ENCODE measurements at places on chromosomes 2 and 18.

GRCh38 chr2:69964353-69964841 is 3.0 kb upstream of the ASPRV1 start:
- no peak for DNase-seq

GRCh38 chr18:23401400-23402347 is 51.4 kb upstream of the RIOK3 start:
- no peak for DNase-seq

- DNase-seq, result no peak
Observed at GRCh38 chr2:43170405-43171105, 55.9 kb downstream of the ZFP36L2 start.

DNA sequence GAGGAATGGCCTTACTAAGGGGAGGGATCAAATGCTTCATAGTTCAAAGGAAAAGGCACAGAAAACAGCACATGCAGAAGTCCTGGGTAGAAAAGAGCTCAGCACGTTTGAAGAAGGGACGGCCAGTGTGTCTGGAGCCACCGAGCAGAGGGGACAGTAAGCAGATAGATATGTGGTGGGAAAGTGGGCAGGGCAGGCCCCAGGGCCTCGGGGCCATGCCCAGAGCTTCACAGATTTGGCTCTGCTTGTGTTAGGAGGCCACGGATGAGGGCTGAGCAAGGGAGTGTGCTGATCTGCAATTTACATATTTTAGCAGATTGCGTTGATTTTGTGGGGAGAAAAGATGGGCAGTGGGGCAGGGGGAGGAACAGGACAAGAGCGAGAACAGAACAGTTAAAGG is 343.1 kb downstream of the LPIN1 start:
- DNase-seq, result no peak

- DNase-seq, result no peak
Observed at GRCh38 chr2:233945146-233945545, 28.0 kb downstream of the TRPM8 start.

DNA sequence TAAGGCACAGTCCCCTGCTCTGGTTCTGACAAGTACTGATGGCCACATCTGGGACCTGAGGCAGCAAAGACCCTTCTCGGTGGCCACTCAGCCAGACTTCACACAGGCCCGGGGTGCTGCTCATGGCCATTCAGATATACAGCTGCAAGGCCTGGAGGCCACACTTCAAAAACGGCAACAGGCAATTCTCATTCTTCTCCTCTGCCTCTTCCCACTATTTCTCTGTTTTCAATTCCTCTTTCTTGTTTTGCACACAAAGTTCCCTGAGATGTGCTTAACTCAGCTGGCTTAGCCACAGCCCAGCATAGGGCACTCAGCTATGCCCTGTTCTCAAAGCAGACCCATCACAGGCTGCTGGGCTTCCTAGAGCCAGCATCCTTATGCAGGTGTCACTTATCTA is 29.9 kb downstream of the PTPN18 start:
- DNase-seq, result no peak

GRCh38 chr2:232689152-232689910 is 7.8 kb upstream of the GIGYF2 start:
- no peak for DNase-seq

DNA sequence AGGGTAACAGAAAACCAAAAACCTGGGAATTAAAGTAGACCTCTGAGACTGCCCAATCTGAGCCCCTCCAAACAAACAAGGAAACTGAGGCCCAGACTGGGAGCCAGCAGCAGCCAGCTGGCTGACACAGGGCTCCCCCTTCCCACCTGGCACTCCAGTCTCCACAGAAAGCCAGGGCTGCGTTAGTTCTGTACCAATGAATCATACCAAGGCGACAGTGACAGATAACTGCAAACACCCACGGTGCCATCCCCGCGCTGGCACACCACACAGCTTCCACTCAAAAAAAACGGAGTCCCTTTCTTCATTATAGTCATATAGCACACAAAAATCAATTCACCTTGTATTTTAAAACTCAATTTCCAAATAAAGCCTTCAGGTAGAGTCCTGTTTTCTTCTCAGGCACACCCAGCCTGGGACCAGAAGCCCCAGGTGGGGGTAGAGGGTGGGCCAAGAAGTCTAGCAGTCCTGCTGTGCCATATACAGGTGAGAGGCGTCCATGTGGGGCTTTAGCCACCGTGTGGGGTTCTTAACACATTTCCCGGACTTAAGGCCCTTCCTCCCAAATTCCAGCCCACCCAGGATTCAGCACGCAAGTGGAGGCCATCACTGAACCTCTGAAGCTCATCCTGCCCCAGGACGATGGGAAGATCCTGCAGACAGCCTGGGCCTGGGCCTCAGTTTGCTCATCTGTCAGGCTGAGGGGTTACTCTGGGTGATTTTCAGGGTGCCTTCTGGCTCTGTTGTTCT is 1.2 kb downstream of the PER2 start:
- no peak for DNase-seq

- no peak for DNase-seq
Observed at GRCh38 chr18:58168221-58168620, 124.2 kb downstream of the NEDD4L start.

DNA sequence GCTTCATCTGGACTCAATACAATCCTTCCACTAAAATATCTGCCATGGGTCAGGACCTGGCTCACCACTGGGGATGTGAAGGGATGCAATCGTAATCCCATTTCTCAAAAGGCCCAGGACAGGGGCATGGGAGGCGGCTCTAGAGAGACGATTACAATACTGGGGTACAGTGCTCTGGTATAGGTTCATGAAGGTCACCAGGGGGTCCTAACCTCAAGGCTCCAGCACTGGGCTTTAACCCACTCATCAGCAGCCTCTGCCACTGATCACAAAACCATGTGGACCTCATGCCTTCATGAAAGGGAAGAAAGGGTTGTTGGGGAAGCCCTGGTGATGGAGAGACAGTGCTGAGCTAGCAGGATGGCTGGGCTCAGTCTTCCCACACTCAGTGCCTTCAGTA is 48.8 kb downstream of the ADD2 start:
- DNase-seq, result no peak

GRCh38 chr2:30505500-30506180 is 58.6 kb downstream of the LCLAT1 start:
- no peak for DNase-seq

GRCh38 chr2:27627963-27628766 is 647 bp downstream of the CCDC121 start:
- DNase-seq, result no peak

DNA sequence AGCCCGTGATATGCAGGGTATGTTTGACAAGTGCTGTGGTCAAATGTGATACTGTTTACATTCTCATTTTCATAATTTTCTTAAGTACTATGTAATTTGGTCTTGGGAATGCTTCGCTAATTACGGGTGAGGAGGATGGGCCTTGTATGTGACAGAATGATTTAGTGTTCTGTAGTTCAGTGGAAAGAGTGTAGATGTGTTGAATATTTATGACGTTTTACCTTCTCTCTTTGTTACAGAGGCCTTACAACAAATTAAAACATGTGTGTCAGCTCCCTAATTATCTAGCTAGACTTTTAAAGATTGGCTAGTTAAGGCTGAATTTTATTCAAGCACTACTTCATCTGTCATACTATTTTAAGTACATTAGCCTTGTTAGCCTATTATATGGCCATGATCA is 10.6 kb upstream of the CHRNA1 start:
- DNase-seq, result no peak

- no peak for DNase-seq
Observed at GRCh38 chr2:21498016-21498415, 374.2 kb downstream of the TDRD15 start.

DNA sequence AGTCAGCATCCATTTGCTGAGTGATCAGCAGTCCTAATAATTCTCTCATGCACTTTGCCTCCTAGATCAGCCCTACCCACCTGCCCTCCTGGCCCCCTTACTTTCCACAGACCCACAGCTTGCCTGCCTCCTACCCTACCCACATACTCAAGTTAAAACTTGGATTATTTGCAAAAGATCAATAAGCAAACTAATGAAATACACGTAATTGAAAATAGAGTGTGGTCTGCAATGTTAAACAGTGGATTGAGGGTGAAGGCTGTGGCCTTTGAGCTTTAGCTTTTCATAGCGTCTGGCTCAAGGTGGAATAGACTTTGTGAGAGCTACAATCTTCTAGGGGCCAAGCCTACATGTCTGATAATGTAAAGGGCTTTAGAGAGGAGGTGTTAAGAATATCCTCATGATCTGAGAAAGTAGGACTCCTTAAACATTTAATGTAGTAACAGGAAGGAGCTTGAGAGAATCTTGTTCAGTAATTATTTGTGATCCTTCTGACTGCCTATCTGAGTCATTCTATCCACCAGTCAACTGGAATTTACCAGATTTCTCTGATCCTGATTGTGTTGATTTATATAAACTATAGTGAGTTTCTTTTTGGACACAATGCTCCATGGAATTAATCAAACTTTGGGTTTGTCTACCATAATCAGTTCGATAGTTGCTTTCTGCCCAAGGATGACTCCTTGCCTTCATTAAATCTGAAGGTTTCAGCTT is 310.0 kb downstream of the HRH4 start:
- no peak for DNase-seq

DNA sequence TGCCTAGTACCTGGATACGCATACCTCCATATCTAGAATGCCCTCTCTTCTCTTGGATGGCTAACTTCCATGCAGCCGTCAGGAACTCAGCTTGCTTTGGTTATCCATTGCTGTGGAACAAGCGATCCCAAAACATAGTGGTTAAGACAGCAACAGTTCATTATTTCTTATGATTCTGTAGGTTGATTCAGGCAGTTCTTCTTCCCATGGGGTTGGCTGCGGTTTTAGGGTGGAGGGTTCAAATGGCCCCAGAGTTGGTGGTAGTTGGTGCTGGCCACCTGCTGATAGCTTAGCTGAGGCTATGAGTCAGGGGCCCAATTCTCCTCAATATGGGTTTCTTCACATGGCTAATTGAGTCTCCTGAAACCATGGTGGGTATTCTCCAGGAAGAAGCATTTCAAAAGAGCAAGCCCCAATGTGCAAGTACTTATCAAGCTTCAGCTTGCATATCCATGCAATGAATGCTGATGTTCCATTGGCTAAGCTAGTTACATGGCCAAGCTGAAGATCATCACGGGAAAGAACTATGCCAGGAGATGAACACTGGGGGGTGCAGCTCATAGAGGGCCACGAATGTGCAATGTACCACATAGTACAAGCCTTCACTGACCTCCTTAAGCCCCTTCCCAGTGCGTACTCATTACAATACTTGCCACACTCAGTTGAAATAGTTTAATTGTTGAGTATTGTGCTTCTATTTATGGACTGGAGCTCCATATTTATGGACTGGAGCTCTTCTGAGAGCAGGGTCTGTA is 10.0 kb upstream of the RHOB start:
- DNase-seq, result no peak

All from stimulated activated CD8-positive, alpha-beta memory T cell treated with anti-CD3 and anti-CD28 coated beads, Interleukin-12 subunit alpha, Interleukin-12 subunit beta, amount 100 ng/mL, for 4 hours (primary cell).